ENCODE measurements at places on chromosomes 2 and 18.

DNA sequence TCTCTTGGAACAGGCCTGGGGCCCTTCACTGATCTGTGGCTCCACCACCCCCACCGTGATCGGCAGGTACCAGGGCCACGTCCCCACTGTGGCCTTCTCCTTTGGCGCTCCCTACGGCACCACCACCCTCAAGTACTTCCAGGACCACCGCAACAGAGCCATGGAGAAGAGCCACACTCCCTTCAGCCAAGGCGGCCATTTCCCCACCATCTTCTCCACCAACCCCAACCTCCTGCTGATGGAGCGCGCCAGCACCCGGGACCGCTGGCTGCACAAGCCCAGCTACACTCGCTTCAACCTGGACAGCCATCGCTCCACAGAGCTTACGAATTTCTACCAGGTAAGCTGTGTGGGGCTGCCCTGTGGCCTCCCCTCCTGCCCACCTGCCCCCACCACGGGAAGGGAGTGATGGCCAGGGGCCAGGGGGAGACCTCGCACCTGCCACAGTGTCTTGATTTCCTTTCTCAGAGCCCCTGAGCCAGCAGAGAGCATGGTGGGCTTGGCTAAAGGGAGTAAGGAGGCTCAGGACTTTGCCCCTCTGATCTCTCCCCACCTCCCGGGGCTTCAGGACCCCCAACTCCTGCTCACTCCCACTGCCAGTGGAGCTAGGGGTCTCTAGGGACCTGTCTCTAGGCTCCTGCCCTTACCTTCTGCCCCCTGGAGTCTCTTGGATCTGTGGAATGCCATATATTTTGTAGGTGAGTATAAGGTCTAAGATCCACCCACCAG lies 65.2 kb downstream of the CIB4 start:
- DNase-seq, result no peak

- DNase-seq, result no peak
Observed at GRCh38 chr18:30639361-30639760, 403.2 kb downstream of the DSC3 start.

- no peak for DNase-seq
Observed at GRCh38 chr2:127413782-127414637, 4.2 kb upstream of the PROC start.

GRCh38 chr2:43452318-43452731 lies 143.5 kb downstream of the THADA start:
- no peak for DNase-seq

DNA sequence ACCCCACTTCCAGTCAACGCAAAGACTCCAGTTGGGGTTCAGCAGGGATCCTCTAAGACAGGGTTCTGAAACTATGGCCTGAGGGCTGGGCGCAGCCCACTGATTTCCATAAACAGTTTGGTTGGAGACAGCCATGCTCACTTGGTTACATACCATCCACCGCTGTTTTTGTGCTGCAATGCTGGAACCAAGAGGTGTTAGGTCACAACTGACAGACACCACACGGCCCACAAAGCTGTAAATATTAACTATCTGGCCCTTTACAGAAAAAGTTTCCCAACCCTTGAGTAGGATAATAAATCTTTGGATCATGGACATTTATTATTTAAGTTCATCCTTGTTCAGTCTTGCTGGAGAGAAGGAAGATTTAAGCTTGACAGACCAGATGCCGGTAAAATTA lies 8.4 kb upstream of the CD226 start:
- DNase-seq, result no peak

GRCh38 chr2:128557831-128558241 lies 239.2 kb upstream of the HS6ST1 start:
- DNase-seq, result no peak

DNA sequence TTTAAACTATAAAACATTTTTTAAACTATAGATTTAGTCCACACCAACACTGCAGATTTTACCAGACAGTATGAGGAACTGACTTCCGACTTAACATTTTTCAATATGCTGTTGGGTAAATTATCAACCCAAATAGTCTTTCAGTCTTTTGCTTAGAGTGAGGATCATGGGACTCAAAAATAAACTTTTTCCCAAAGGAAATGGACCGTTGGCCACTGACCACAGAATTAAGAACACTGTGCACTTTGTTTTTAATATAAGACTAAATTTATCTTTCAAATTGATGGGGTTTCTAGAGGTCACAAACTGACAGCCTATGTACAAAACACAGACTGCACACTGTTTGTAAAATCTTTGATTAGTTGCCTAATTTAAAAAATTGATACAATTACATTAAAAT lies 44.9 kb downstream of the FIGN start:
- no peak for DNase-seq

GRCh38 chr2:207320381-207321159 lies 154.8 kb upstream of the KLF7 start:
- DNase-seq, result no peak

DNA sequence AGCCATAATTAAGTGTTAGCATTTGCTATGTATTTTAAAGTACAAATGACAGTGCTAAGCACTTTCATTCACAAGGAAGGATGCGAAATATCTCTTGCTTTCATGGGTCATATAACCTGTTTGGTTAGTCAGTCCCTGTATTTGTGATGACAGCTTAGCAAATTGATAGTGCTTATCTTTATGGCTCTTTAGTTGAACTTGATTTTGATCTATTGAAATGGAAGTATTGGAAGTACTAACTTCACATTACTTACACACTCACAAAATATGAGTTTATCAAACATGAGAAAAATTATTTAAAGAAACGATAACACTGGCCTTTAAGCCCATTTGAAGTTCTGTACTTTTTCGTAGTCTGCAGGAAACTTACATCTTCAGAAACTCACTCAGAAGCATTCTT lies 97.4 kb upstream of the NEUROD1 start:
- no peak for DNase-seq

GRCh38 chr18:42183746-42184145 lies 228.7 kb downstream of the PIK3C3 start:
- no peak for DNase-seq

DNA sequence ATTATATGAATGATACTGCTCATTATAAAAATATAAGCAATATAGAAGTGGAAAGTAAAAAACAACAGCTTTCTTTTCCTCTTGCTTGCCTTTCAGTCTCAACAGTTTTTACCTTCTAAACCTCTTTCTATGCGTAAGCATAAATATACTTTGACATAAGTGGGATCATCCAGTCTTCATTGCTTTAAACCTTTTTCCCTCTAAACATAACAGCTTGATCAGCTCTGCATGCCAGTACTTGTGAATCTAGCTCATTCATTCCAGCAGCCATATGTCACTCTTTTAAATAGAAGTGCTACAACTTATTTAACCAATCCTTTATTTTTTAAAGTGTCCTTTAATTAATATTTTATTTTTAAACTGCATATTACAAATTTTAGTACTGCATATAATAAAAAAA lies 88.1 kb downstream of the TTC27 start:
- DNase-seq, result no peak

GRCh38 chr18:51891876-51892275 lies 448.1 kb upstream of the DCC start:
- no peak for DNase-seq

GRCh38 chr2:9114458-9114857 lies 92.2 kb upstream of the ASAP2 start:
- no peak for DNase-seq

DNA sequence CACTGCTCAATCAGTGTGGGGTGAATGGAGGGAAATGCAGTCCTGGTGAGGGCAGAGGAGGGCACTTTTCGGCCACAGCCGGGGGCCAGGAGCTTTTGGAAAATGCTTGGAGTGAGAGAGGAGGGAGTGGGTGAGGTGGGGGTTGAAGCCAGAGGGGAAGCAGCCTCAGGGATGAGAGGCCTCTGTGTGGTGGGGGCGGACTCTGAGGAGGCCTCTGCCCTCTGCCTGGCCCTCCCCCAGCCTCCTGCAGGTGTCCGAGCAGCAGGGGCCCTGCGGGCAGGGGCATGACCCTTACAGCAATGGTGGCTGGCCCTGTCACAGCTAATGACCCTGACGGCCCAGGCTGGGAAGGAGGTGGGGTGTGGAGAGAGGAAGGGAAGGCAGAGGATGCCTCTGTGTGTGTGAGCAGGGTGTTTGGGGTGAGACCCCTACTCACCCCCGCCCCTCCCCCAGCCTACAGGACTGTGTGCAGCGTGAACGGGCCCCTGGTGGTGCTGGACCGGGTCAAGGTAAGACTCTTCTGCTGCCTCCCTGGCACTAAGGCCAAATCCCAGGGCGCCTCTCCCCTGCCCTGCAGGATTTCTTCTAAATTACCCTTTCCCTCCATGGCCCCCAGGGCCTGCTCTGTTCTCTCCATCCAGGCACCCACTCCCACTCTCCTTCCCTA lies 7.6 kb downstream of the ATP6V1B1 start:
- no peak for DNase-seq

DNA sequence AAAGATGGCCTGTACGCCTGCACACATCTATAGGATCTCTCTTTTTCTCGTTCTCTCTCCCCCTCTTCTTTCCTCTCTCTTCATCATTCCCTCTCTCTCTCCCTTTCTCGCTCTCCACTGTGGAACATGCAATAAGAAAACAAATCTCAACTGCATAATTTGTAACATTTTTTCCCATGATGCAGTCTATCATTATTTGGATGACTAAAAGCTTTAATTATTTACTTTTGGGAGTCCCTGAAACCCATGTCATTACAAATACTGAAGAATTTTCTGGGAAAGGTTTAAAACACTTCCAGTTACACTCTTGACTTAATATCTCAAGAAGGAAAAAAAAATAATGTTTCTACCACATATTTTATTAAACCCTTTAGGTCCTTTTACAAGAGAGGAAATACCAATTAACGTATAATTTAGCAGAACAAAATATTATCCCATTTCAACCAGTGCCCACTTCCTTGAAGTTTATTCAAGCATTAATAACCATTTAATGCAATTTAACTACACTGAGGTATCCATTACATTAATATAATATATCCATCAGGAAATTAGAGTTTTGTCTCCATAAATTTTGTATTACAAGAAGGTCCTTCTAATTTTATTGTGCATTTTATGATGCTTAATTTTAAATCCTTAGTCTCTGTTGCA lies 1615.2 kb upstream of the ACVR2A start:
- DNase-seq, result no peak

GRCh38 chr2:38130876-38131275 lies 54.9 kb upstream of the CYP1B1 start:
- no peak for DNase-seq

DNA sequence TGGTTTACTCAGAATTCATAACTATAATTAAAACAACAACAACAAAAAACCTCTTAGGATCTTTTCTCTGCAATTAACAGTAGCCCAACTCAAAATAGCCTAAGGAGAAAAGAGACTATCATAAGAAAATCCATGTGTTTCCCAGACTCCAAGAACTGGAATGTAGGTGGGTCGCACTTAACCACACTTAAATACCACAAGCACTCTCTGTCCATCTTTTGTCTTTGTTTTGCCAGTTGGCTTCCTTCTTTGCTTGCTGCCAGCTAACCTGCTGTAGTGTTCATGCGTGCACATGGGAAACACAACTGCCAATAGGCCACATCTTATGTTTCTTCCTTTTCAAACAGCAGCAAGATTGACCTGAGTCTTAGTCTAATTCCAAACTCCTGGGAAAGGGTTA lies 24.1 kb upstream of the ACVR1 start:
- DNase-seq, result no peak

- DNase-seq, result no peak
Observed at GRCh38 chr18:28175930-28176697, 816 bp downstream of the CDH2 start.

All from activated CD4-positive, alpha-beta T cell treated with anti-CD3 and anti-CD28 coated beads, Interleukin-2, amount 50 U/mL, for 1 hour (primary cell).